ENCODE measurements at places on chromosomes 5 and 9.

GRCh38 chr9:27356446-27356845 is 59.5 kb upstream of the EQTN start:
- no peak for DNase-seq

GRCh38 chr5:75668445-75668844 is 48.8 kb downstream of the POC5 start:
- DNase-seq, result no peak

- DNase-seq, result no peak
Measured at GRCh38 chr9:23011669-23012068, 565.0 kb downstream of the DMRTA1 start.

DNA sequence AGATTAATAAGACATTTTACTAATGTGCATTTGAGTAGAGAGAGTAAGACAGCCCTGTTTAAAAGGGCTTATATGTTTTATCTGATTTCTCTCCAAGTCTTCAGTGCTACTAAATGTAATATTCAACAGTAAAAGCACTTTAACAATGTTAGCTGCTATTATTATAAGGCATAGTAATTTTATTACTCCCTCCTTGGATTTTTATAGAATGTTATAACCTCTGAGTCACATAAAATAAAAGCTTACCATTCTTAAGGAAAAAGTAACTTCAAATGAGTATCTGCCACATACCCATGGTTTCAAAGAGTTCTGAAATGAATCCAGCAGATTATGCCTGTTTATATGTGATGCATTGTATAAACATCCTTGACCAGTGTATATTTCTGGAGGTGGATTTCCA is 19.0 kb downstream of the SPDL1 start:
- peak; percentile 48 for DNase-seq
